ENCODE measurements at places on chromosomes 1 and 21. TPM values are rescaled to one million over a fixed set of nuclear protein-coding genes. Genes with fewer than 3 reads are reported as not detected.

LCE1E gene
- not detected for total RNA-seq

CA6 gene
- total RNA-seq = not detected

GRCh38 chr1:225468270-225469020 lies 40.6 kb upstream of the LBR start:
- no peak for DNase-seq

DNA sequence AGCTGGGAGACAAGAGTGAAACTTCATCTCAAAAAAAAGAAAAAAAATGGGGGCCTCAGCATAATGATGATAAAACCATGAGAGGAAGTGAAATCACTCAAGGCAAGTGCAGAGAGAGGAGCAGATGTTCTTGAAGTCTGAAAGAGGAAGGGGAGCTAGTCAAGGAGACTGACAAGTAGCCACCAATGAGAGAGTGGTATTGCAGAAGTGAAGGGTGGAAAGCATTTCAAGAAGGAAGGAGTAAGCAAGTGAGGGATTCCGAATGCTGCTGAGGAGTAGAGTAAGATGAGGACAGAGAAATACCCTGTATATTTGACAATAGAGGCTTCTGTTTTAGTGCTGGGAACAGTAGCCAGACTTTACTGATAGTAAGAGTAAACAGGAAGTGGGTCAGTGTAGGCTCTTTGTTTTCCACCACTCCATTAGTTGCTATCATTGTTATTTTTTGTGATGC lies 2.9 kb downstream of the TATDN3 start:
- no peak for DNase-seq

JMJD4 gene
- 15.9 TPM for total RNA-seq
